ENCODE measurements at places on chromosomes 2 and 18. TPM values are rescaled to one million over a fixed set of nuclear protein-coding genes. Genes with fewer than 3 reads are reported as not detected.

The MAP3K20 gene
- polyA plus RNA-seq: 3.8 TPM

The MTCL1 gene
- 3.2 TPM for polyA plus RNA-seq

The DNAH7 gene
- polyA plus RNA-seq: not detected

GRCh38 chr18:25743646-25744151 is 346.7 kb downstream of the SS18 start:
- no peak for DNase-seq

DNA sequence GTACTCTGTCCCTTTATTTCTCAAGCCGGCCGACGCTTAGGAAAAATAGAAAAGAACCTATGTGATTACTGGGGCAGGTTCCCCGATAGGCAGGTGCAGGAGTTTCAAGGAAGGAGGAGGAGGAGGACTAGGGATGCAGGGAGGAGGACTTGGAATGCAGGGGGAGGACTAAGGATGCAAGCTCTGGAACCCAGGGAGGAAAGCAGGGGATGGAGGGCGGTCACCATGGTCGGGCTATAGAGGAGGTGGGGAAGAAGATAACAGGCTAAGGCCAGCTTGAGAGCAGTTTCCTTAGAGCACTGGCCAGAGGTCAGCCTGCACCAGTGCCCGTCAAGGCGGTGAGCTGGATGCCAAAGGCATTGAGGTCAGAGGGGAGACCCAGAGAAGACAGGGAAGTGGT is 18.7 kb upstream of the B3GNT7 start:
- DNase-seq: no peak

DNA sequence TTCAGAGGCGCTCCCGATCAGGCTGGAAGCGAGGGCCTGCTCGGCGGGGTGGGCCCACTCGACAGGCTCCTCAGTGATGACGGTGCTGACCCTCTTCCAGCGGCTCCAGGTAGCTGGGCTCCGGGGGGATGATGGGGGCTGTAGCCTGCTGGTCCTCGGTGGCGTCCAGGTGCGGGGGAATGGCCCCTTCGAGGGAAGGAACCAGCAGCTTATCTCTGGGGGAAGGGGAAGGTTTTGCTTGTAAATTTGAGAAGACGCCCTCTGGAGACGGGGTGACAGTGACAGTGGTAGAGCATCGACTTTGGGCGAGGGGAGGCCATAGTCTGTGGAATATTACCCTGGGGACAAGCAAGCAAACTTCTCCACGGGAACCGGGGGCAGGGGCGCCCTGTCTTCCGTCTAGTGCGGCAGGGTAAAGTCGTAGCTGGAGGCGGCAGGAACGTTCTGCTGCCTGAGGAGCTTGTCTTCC is 891.9 kb upstream of the LRRTM1 start:
- no peak for DNase-seq

DNA sequence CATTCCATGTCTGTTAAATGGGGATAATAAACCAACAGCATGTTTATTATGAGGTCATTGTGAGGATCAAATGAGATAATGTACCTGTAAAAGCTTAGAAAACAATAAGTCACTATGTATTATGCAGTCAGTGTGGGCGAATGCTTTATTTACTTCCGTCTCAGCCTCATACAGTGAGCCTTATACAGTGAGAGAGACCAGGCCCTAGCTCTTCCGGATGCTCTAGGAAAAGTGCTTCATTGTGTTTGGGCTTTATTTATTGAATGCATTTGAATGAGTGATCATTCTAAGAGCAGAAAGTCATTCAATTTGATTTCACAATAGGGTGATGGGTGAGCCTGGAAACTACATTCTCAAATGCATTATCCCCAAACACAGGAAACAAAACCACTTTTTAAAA is 603.9 kb upstream of the FANCL start:
- DNase-seq: no peak

GRCh38 chr2:219997341-219997851 is 370.0 kb downstream of the SLC4A3 start:
- no peak for DNase-seq

DNA sequence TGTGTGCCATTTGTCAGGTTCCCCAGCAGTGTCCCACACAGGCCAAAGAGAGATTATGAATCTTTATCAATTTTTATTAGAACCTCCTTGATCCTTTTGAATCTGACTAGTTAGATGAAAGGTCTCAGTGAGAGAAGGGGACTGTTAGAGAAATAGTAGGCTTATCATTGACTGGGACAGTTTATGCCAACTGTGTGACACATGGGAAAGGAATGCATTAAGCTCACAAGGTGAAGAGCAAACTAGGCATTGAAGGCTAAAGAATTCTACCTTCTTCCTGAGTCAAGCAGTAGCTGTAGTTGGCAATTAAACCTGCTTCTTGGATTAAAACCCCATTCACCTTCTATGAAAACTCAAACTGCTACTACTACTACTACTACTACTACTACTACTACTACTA is 389.6 kb upstream of the CDH19 start:
- peak; percentile 53 for DNase-seq

- DNase-seq: no peak
Measured at GRCh38 chr2:198293281-198293680, 488.9 kb downstream of the PLCL1 start.

DNA sequence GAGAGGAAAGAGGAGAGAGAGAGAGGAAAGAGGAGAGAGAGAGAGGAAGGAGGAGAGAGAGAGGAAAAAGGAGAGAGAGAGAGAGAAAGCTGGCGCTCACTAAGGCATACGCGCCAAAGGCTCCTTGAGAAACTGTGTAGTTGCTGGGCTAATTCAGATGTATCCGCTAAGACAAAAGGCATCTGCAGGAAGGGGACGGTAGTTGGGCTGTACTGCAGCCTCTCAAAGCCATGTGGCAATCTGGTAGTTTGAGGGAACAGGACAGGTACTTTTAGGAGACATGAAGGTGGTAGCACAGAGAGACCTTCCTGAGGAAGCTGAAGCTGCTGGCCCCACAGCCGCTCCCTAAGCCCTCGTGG is 31.6 kb downstream of the THNSL2 start:
- no peak for DNase-seq

- no peak for DNase-seq
Measured at GRCh38 chr2:3487432-3487831, 31.9 kb downstream of the ADI1 start.

- no peak for DNase-seq
Measured at GRCh38 chr2:186349508-186349907, 136.6 kb upstream of the ZC3H15 start.

Data from HepG2 (cell line).